AML-193 (cell line): ENCODE measurements at places on chromosomes 3 and 15.

DNA sequence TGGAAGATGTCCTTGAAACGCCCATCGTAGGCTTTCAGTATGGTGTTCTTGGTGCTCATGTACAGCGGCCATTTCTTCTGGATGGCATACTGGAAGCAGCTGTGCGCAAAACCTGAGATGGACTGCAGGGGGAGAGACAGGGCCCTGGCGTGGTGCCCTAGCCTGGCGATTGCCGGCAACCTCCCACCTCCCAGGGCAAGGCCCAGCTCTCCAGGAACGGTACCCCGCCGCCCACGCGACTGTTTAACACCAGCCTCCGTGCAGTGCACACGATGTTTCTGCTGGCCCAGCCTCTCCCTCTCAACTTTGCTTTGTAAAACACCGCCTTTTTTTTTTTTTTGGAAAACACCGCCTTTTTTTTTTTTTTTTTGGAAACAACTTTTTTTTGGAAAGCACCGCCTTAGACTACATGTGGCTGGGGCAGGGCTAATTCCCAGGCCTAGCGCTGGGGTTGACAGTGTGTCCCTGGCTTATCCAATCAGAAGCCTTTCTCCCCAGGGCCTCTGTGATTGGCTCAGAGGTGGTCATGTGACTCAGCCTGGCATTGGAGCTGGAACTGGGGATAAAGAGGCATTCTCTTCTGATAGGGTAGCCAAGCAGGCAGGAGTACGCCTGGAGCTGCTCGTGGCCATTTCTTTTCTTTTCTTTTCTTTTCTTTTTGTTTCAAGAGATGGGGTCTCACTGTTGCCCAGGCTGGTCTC lies 14.7 kb downstream of the IDH2 start:
- DNase-seq, result peak; percentile 17

- no peak for DNase-seq
These were observed 7.2 kb downstream of the FOXL2 start for GRCh38 chr3:138939561-138940241.

- DNase-seq, result no peak
These were observed 710 bp downstream of the MECOM start for GRCh38 chr3:169662843-169663160.

DNA sequence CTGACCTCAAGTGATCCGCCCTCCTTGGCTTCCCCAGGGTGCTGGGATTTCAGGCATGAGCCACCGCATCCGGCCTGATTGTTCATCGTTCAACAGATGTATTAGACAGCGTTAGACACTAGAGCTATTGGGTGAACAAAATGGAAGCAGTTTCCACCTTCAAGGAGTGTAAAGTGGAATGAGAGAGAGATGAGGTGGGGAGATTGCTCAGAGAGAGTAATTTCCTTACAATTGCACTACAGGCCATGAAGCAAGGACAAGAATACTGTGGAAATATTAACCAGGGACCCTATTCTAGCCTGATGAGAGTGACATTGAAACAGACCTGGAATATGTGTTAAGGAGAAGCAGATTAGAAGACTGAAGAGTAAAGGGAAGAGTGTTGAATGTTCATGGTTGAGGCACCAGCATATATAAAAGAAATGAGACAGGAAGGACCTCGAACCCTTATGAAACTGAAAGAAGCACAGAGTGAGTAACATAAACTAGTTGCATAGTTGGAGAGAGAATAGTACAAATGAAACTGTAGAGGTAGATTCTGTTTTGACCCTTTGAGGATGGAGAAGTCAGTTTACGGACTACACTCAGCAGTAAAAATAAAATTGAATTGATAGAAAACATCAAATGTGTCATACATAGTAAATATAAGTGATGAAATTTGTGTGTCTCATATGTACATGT lies 7.2 kb downstream of the RTF1 start:
- DNase-seq, result no peak

DNA sequence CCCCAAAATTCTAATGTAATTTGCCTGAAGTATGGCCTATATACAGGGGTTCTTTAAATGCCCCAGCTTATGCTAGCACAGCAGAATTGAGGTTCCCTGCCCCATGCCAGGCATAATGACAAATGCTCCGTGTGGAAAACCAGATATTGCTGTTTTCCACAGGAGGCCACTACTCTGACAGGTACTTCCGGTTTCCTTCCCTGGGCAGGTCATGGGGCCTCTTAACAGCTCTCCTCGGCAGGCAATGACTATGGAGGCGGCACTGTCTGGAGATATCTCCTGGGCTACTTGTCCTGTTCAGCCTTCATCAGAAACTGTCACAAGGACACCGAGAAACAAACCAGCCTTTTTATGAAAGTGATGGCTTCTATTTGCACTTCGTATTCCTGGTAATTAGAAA lies 54.8 kb downstream of the SLC7A14 start:
- DNase-seq, result no peak

DNA sequence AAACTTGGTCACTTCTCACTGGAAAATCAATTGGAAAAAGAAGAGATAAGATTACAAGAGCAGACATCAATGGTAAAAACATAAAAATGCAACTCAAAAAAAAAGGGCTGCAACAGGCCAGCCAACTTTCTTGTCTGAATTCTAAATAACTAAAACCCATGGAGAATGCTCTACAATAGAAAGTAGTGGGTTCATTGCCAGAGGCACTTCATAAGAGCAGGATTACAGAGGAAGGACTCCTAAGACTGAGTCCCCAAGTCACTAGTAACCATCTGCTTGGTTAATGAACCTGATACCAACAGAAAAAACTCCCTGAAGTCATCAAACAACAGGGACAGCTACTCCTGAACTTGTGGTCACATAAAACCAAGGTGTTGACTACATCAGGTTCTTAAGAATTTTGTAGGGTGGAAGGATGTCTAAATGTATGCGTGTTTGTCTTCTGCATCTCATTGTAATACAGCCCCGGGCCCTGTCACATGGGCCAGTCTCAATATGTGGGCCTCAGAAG lies 148.6 kb downstream of the IMPG2 start:
- no peak for DNase-seq

GRCh38 chr3:189122526-189123205 lies 49.1 kb upstream of the TPRG1 start:
- DNase-seq, result no peak

DNA sequence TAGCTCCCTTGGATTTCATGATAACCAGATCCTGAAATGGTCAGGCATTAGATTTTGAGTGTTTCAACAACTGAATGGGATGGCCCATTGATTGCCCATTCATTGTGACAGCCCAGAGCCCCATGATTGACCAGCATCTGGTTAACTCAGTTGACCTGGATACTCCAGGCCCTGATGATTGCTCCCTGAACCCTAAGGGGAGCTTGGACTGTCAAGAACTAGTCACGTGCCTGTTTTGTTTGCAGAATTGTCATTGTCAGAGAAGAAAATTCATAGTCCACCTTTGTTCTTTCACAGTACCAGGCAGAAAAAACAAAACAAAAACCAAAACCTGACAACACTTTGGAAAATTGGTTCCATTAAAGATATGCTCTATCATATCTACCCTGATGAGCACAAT lies 241.3 kb upstream of the ONECUT1 start:
- no peak for DNase-seq

- DNase-seq, result no peak
These were observed 9.9 kb downstream of the NCEH1 start for GRCh38 chr3:172700936-172701455.

GRCh38 chr3:157233923-157234322 lies 74.0 kb upstream of the CCNL1 start:
- no peak for DNase-seq

- DNase-seq, result no peak
These were observed 50.4 kb upstream of the TBC1D21 start for GRCh38 chr15:73822998-73823397.
